ENCODE measurements at places on chromosomes 13 and 19.
A peak's percentile ranks its signal among the peaks of the same experiment; 100 is the strongest.

DNA sequence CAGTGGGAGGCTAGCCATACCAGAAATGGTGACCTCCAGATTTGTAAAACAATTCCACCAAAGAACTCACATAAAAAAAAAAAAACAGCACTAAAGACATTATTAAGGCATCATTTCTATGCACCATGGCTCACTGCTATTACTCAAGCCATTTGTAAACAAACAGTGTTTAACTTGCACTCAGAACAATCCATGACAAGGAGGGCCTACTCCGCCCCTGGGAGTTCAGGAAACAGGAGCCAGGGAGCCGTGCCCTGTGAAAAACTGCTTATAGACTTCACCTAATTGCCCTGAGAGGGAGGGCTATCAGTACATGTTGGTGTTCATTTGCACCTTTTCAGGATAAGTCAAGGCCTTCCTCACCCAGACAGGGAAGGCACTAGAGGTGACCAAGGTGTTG, 103.2 kb downstream of the ZNF429 start:
- no peak for DNase-seq

DNA sequence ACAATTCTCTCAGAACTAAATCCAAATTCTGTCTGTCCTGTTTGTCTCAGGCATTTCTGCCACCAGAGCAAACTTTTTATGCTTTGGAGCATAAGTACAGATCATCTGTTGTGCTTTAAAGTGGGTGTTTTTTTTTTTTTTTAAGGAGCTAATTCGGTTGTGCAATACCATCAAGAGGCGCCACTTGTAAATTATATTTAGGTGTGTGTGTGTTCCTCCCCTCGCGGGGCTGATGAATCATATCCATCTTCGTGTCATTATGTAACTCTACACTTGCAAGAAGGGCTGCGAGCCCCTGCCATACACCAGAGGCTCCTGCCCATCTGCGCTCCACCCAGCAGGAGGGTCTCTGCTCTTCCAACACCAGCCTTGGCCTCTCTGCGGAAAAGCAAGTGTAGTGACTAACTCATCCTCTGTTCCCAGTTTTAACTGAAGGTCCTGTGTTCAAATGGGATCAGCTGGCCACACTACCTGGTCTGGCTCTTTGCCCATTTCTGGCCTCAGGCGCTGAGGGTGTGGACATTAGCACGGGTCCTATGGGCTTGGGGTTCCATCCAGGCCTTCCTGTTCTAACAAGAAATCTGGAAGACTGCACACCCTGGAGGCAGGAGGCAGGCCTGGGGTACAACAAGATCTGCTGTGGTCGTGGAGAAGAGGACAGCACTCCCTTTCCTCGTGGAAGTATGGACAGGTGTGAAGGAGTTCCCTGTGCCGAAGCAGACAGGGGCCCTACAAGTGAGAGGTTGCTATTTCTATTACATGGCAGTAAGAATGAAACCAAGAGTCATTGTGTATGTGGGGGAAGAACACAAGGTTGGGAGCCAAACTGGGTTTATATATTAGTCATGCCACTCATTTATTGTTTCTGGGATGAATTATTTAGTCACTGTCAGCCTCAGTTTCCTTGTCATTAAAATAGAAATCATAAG, 96.1 kb upstream of the MBNL2 start:
- DNase-seq: peak; percentile 82

DNA sequence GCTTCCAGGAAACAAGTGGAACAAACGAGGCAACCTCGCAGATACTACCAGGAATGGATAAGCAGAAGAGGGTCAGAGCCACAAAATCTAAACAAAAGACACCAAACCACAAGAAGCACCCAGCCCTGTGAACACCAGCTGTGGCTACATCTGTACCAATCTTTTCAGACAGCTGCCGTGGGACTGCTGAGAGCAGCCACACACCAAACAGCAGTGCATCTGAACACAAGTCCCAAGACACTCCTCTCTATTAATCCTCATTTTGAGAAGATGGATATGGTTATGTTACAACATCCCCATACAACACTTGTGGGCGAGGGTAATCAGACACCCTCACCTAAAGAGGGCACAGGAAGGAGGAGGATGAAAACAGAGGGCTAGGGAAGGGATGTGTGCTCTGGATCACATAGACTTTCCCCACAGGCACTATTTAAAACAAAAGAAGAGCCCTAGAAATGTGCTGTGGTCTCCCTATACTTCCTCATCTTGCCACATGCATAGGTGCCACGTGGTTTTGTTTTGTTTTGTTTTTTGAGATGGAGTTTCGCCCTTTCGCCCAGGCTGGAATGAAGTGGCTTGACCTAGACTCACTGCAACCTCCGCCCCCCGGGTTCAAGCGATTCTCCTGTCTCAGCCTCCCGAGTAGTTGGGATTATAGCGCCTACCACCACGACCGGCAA, 41.6 kb upstream of the ZNF14 start:
- DNase-seq: no peak

DNA sequence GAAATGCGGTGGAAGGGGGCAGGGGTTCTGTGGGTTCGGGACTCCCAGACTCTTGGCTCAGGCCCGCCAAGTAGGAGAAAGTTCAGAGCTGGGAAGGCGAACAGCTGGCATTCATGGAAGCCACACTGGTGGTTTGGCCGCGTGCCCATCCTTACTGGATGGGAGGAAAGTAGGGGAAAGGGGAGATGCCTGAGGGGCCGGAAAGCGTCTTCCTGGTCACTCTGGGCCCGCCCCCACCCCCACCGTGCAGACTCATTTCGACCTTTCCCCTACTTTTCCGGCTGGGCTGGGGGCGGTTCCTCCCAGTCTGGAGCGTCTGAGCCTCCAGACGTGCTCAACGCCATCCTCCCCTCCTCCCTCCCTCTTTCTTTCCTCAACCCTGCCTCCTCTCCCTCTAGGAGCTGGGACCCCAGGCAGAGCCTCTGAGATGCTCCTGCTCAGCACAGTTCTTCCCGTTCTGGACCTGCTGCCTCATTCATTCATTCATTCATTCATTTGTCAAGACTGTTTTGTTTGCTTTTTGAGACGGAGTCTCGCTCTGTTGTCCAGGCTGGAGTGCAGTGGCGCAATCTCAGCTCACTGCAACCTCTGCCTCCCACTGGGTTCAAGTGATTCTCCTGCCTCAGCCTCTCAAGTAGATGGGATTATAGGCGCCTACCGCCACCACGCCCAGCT, 3.5 kb downstream of the ANGPTL4 start:
- DNase-seq: no peak

GRCh38 chr13:113759525-113760137, 605 bp downstream of the TMEM255B start:
- DNase-seq: no peak

GRCh38 chr19:5240011-5240410, 100.6 kb downstream of the PTPRS start:
- DNase-seq: no peak

DNA sequence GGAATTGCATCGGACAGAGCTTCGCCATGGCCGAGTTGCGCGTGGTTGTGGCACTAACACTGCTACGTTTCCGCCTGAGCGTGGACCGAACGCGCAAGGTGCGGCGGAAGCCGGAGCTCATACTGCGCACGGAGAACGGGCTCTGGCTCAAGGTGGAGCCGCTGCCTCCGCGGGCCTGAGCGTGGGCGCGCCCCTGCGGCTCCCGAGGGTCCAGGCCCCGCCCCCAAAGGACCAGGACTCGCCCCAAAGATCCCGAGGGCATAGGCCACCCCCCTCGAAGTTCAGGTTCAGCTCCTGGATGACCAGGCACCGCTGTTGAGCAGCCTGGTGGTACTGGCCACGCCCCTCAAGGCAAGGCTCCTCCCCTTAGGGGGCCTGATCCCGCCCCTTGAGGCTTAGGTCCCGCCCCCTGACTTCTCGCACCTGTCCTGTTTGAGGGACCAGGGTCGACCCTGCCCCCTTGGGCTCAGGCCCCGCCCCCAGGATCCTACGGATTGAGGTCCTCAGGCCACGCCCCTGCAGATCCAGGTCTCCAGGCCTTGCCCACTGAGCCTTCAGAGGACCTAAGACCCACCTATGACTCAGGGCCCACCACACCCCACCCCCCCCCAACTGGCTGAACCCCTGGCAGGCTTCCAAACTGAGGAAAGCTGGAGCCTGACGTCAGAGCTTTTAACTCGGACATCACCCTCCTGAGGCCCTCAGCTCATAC, 43.1 kb downstream of the CYP4F22 start:
- DNase-seq: peak; percentile 56

DNA sequence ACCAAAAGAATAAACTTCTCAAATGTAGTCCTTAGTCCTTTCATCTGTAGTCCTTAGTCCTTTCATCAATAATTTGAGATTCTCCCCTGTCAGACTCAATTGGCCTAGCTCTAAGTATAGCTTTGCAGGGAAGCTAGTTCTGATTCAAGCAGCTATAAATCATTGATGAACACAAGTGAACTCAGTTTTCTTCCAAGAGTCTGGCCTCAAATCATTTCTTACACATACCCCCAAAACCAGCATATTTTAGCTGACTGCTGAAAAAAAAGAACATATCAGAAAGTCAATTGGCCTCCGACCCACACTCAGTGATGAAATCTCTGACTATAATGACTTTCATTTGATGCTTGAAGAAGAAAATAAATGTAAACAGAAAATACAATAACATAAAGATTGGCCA, 64.9 kb downstream of the TNFSF11 start:
- no peak for DNase-seq

DNA sequence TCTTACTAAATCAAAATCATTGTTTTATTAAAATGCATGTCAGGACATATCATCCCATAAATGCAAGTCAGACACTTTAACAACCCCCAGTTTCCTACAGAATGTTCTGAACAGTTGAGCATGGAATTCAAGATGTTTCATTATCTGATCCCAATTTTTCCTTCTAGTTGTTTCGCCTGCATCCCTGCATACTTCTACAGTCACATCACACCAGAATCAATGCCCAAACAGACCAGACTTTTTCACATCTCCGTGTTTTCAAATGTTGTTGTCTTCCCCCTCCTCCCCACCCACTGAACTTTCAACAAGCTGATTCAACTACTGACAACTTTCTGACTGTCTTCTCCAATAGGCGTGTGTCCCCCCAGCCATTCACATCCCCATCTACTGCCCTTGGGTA, 48.6 kb downstream of the LHFPL6 start:
- no peak for DNase-seq

DNA sequence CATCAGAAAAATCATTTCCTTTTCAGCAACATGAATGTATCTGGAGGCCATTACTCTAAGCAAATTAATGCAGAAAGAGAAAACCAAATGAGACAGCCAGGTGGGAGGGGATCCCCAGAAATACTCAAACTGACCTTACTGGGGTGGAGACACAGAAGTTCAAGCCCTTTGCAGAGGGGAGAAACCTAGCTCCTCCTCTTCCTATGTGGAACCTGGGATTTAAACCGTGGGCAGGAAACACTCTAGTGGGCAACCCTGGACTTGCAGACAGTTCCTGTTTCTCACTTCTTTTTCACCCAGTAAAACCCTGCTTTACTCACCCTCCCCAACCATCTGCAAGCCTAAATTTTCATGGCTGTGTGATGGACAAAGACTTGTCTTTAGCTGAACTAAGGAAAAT, 61.3 kb downstream of the SLITRK6 start:
- no peak for DNase-seq

DNA sequence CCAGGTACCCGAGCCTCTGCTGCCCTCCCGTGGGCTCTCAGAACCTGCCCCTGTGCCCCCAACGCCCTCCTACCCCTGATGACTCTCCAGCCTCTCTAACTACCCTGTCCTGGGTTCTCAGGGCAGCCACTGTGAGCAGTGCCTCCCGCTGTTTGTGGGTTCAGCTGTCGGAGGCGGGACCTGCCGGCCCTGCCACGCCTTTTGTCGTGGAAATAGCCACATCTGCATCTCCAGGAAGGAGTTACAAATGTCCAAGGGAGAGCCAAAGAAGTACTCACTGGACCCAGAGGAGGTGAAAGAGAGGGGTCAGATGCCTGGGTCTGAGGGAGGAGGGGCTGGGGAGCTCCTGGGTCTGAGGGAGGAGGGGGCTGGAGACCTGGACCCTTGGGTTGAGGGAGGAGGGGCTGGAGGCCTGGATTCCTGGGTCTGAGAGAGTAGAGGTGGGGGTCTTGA, 20.0 kb downstream of the CNFN start:
- no peak for DNase-seq
